ENCODE measurements at places on chromosomes 4 and X.
A peak's percentile ranks its signal among the peaks of the same experiment; 100 is the strongest.

GRCh38 chr4:661881-662761, 12.0 kb downstream of the ATP5ME start:
- no peak for DNase-seq

GRCh38 chrX:16664074-16664473, 14.1 kb downstream of the S100G start:
- DNase-seq: no peak

DNA sequence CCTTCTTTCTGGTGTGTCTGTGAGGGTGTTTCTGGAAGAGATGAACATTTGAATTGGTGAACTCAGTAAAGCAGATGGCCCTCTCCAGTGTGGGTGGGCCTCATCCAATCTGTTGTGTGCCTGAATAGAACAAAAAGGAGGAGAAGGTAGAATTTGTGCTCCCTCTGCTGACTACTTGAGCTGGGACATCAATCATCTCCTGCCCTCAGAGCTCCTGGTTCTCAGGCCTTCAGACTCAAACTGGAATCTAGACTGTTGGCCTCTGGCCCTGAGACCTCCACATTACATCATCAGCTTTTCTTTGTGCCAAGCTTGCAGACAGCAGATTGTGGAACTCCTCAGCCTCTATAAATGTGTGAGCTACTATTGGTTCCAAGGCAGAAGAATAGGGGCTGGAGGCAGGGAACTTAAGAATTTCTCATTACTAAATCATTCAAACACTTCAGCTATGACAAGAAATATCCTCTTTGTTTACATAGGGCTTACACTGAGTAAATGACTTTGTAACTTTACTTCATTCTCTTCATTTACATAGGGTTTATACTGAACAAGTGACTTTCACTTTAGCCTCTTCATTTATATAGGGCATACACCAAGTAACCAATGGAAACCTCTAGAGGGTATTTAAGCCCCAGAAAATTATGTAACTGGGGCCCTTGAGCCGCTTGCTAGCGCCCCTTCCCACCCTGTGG, 86.9 kb upstream of the NWD2 start:
- no peak for DNase-seq

DNA sequence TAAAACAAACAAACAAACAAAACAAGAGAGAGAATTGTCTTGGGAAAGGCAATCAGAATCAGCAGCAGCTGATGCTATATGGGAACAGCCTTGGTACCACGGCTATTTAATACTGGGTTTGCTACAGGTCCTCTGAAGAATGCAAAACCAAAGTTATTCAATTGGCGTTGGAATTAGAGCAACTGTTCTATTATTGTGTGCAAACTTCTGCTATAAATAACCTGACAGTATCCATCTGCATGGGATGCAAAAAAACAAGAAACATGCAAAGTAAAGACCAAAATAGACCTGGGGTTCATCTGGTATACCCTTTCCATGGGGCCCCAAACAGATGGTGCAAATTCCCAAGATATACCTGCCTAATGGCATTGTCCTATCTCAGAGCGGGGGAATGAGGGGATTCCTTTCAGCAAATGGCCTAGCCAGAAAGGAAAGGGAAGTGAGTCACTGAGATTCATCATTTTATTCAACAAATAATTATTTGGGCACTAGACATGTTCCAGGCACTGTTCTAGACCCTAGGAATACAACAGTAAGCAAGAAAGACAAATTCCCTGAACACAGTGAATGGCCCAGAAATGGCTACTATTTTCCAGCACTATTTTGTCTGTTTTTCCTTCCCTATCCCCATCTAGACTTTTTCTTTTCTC, 268.9 kb downstream of the FBXW7 start:
- no peak for DNase-seq

GRCh38 chr4:2977211-2978088, 14.1 kb downstream of the GRK4 start:
- DNase-seq: peak; percentile 16

DNA sequence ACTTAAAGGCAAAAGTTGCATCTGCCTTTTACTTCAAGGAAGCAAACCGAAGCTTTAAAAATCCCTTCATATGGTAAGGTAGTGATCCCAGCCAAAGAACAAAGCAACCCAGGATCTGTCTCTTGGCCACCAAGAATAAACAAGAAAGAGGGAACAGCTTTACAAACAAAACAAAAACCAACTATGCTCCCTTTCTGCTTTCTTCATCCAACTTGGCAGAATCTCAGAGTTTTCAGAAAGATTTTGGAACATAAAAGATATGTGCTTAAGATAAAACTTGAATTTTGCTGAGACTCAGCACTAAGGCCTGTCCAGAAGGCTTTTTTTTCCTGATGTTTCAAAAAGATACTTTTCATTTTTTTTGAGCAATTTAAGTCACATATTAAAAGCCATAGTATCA, 94.0 kb downstream of the COL4A6 start:
- DNase-seq: no peak

DNA sequence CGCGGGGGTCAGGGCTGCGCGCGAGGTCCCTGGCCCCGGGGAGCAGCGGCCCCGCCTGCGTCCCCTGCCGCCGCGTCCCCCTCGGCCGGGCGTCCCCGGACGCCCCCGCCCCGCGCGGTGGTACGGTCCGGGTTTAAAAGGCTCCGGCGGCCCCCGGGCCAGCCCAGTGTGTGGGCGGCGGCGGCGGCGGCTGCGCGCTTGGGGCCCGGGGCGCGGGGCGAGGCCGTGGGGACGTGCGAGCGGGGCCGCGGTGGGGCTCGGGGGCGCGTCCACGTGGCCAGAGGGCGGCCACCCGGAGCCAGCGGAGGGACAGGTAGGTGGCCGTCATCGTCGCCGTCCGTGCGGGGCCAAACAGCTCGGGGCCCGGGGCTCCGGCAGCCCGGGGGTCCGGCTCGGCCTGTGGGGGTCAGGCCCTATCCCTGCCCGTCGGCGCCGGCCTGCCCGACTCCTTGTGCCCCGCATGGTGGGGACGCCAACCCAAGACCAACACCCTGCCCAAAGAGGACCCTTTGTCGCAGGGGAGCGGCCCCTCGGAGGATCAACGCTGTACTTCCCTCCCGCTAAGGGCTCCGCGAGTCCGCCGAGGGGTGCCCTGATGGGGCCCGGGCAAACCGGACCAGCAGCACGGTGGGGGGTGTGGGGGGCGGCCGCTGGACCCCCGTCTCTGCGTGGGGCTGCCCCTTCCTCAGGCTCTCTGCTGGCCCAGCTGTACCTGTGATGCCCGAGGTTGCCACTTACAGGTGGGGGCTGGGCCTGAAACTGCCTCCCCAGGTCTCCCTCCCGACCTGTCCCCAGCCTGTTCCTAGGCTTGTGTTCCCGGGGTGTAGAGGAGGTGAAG, at the start of gene PLXNA3:
Gene PLXNA3, plus strand, starts transcription at position 166 of the 838 bp plus-strand sequence. CDS start 1,903 bp downstream, outside the sequence.
- DNase-seq: no peak

- DNase-seq: peak; percentile 58
These were observed at the start of gene MOB1B for GRCh38 chr4:70901984-70902576. MOB1B (plus strand) TSS chr4:70902369; CDS start chr4:70902537, 168 bp downstream.

DNA sequence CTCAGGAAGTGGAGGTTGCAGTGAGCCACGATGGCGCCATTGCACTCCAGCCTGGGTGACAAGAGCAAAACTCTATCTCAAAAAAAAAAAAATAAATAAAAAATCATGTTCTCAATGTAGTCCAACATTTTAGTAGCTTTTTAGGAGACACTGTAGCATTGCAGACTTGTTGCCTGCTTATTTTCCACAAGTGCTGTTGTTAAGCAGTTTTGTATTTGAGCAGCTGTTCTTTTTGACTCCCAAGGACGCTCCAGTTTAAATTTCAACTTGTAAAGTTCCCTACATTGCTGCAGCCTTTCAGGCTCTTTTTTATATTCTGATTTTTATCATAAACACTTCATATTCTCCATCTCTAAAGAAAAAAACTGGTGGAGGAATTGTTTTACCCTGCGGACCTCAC, 83.1 kb downstream of the PPEF2 start:
- no peak for DNase-seq

DNA sequence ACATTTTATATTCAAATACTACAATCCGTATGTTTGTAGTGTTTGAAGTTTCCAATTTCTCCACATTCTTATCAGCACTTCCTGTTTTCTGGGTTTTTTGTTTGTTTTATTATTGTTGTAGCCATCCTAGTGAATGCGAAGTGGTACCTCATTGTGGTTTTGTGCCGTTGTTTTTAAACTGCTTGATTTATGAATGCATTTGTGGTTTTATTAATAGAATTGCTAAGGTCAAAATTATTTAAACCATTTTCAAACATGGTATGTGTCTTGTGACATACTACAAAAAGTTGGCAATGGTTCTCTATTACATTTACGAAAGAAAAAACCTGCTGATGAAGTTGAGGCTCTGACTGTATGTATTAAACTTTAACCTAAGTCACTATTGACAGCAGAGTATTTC, 780.0 kb upstream of the MAGEB2 start:
- no peak for DNase-seq

DNA sequence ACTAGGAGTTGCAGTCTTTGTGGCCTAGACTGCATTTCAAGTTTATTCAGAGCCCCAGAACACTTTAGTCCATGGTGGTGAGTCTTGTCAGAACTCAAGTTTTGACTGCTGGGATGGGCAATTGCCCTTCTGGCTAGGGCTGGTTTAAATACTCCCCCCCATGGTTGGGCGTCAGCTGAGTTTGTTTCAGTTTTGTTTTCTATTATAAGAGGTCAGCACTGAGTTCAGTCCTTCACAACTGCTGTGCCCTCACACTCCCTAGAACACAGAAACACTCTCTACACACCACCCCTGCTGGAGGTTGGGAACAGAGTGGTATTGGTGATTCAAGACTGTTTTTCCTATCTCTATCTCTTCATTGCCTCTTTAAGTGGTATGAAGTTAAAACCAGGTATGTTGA, 217.0 kb downstream of the GUCY2F start:
- DNase-seq: no peak

- DNase-seq: no peak
These were observed 107.6 kb downstream of the QRFPR start for GRCh38 chr4:121273191-121273590.

DNA sequence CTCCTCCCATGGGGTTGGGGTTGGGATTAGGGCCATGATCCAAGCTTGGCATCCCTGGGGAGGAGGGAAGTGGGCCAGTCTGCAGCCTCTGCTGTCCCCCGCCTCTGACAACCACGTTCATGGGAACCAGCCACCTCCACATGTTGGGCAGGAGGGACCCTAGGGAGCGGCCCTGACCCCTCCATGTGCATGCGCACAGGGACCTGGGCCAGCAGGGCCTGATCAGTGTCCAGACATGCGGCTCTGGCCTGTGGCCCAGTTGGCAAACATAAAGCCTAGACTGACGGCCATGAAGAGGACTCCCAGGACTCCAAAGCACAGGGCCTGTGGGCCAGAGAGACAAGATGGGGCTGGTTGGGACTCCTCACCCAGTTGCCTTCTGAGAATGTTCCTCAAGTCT, 11.3 kb downstream of the SLC38A5 start:
- no peak for DNase-seq

DNA sequence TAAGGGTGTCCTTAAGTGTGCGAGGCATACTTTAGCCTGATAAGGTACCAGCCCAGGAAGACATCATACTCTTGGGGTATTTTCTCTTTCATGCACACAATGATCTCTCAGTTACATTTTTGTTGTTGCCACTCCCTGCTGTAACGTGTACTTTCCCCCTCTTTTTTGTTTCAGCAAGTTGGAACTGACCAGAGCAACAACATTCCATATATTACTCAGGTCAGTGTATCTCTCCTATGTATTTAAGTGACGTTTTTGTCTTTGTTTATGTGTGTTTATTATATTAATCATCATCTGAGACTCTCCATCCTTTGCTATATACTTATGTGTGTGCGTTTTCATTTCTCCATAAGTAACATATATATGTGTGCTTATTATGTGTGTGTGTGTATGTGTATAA, 71.3 kb upstream of the VBP1 start:
- DNase-seq: no peak

DNA sequence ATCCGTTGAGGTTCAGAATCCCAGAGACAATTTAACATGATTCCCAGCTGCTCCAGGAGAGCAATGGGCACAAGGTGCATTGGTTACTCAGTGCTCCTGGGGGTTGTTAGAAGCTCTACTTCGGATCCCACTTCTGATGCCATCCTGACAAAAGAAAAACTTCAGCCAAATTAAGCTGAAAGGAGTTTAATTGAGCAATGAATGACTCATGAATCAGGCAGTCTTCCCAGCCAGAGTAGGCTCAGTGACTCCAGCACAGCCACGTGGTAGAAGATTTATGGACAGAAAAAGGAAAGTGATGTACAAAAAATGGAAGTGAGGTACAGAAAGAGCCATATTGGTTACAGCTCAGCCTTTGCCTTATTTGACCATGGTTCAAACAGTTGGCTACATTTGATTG, 95.7 kb downstream of the PWWP3B start:
- DNase-seq: no peak

DNA sequence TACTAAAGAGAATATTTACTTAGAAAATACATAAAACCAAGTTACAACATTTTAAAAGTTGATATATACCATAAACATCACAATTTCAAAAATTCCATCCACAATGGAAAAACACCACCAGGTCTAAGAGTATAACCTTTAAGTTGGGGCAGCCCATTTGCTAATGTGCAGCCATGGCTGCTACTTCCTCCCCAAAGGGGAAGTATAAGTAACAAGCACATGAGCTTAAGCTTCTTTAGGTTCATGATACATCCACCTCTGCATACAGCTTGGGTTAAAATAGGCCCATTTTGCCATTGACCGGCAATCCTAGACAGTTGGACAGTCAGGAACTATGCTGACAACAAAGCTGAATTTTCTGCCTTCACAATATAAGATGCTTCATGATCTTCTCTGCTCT, 16.6 kb upstream of the GASK1B start:
- no peak for DNase-seq

DNA sequence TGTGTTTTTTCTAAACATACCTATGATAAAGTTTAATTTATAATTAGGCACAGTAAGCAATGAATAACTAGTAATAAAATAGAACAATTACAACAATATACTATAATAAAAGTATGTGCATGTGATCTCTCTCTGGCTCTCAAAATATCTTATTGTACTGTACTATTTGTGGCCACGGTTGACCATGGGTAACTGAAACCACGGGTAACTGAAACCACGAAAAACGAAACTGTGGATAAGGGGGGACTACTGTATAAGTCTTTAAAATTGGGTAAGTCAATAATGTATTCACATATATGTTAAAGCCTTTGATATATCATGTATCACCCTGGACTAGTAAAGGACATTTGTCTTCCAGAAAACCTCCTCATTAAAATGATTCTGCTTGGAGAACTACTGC, 20.0 kb downstream of the TMEM154 start:
- DNase-seq: no peak

DNA sequence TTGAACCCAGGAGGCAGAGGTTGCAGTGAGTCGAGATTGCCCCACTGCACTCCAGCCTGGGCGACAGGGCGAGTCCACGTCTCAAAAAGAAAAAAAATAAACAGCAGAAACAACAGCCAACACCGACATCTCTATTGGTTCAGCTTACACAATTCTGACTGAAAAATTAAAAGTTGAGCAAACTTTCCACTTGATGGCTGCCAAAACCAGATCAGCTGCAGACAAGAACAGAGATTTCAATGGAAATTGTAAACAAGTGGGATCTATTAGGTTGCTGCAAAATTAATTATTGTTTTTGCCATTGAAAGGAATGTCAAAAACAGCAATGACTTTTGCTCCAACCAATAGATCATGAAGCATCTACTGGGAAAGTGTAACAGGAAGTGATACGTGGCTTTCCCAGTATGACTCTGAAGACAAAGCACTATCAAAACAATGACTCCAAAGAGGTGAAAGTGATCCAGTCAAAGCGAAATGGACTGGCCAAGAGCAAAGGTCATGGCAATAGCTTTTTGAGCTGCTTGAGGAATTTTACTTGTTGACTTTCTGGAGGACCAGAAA, 26.3 kb downstream of the UPF3B start:
- no peak for DNase-seq

Data from NCI-H2171 (cell line).